Lung (tissue), 17 donors: ENCODE measurements at places on chromosomes 7 and 10. TPM values are rescaled to one million over a fixed set of nuclear protein-coding genes. Genes with fewer than 3 reads are reported as not detected.
A peak's percentile ranks its signal among the peaks of the same experiment; 100 is the strongest.

The CTAGE8 gene
- 2.4 TPM for total RNA-seq

The SPDYE9 gene
- 0.11 TPM for total RNA-seq

The CXCL12 gene
- total RNA-seq: 91.4 TPM

The SPDYE11 gene
- total RNA-seq: 0.11 TPM

The CLRN3 gene
- not detected for total RNA-seq

The SLC13A4 gene
- 1.3 TPM for total RNA-seq

- H3K4me3 ChIP-seq: no peak overlapping the region
- no peaks in the 10 kb centered on the region for H3K36me3 ChIP-seq
- peaks cover 6% of the 10 kb centered on the region for H3K27me3 ChIP-seq
- H3K27ac ChIP-seq: no peak overlapping the region
- no peak for DNase-seq
- peaks cover 2% of the 10 kb centered on the region for H3K4me1 ChIP-seq
Observed at GRCh38 chr10:98307916-98308541, 40.0 kb upstream of the LOXL4 start.

GRCh38 chr10:23362879-23363792 is 18.5 kb upstream of the C10orf67 start:
- H3K36me3 ChIP-seq: no peaks in the 10 kb centered on the region
- no peaks in the 10 kb centered on the region for H3K4me1 ChIP-seq
- no peak for DNase-seq
- H3K27me3 ChIP-seq: no peaks in the 10 kb centered on the region

DNA sequence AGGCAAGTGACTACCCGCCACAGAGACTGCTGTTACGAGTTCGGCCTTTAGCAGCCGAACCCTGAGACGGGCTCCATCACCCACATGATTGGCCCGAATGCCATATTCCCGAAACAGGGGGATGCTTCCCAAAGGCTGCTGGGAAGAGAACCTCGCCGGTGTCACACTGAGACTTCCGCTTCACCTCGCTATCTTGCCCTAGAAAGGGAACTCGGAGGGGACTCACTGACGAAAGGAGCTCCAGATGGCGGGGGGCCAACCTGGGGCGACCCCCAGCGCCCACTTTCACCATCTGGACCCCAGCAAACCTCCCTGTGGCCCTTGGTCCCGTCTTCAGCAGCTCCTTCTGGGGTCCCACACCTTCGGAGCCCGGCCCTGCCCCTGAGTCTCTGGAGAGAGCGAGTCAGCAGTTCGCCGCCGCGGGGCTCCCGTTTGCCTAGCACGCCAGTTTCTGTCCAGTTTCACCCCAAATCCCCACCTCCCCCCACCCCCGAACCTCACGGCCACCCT is 529 bp downstream of the HPS1 start:
- peak; percentile 42 for DNase-seq
- H3K36me3 ChIP-seq: peaks cover 8% of the 10 kb centered on the region
- H3K4me1 ChIP-seq: no peaks in the 10 kb centered on the region
- H3K4me3 ChIP-seq: peak overlapping the region; percentile 92

- H3K36me3 ChIP-seq: no peaks in the 10 kb centered on the region
- no peaks in the 10 kb centered on the region for H3K4me1 ChIP-seq
Observed at GRCh38 chr7:20594023-20594422, 21.4 kb upstream of the ABCB5 start.
